NCI-H2029 treated with DMSO at 0.1 percent for 48 hours (cell line): ENCODE measurements at places on chromosomes 16 and 17.
A peak's percentile ranks its signal among the peaks of the same experiment; 100 is the strongest.

DNA sequence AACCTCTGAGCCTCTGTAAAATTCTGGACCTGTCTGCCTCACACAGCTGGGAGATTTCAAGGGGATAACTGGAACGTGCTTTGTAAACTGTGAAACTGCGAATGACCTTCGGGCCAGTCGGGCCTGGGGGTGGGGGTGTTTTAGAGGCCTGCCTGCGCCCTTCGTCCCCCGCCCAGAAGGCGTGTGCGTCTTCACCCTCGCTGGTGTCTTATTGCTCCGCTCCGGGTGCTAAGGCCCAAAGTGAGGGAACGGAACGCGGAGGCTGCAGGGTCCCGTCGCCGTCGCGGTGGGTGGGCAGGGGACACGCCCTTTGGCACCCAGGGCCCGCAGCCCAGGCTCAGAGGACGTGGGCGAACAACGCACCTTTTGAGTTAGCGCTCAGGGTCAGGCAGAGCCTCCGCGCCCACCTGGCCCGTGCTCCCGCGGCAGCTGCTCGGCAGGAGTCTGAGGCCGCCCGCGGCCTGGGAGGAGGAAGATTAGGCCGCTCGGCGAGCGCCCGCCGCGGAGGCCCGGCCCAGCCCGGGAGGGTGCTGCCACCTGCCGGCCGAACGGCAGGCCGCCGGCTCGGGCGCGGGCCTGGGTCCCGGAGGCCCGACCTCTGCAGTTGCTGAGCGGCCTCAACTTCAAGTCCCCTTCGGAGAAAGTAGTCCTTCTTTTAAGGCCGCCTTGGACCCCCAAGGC lies 29.7 kb downstream of the DCAKD start:
- peak; percentile 27 for DNase-seq

DNA sequence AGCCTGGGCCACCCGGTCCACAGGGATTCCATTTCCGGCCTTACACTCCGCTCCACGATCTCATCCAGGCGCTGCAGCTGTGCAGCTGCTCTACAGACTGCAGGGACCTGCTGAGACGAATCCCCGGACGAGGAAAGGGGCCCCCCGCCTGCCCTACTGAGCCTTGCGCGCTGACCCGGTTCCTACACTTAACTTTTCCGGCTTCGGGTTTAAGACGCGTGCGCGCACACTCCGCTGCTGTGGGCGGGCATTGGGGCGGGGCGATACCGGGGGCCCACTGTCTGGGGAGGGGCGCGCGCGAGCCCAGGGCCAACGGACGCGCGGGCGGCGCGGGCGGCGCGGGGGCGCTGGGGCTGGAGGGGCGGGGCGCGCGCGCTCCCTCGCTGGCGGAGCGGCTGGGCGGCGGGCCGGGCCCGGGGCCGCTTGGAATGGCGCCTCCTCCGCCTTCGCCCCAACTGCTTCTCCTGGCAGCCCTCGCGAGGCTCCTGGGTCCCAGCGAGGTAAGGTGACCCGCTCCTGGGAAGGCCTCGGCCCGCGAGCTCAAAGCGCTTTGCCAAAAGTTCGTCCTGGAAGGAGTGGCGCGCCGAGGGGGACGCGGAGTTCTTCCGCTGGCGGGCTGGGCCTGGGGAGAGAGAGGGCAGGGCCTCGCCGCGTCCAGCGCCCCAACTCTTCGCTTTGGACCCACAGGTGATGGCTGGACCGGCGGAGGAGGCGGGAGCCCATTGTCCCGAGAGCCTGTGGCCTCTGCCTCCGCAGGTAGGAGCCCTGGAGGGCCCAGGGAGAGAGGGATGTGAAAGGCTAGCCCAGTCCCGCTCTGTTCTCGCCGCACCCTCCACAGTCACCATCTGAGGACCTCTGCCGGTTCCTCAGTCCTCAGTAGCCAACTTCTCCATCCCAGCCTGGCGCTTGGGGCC lies at the start of gene TP53I13:
Gene TP53I13 (plus strand): TSS at position 371 of the 914 bp plus-strand sequence. CDS start 58 bp downstream, at position 429.
- DNase-seq: no peak

DNA sequence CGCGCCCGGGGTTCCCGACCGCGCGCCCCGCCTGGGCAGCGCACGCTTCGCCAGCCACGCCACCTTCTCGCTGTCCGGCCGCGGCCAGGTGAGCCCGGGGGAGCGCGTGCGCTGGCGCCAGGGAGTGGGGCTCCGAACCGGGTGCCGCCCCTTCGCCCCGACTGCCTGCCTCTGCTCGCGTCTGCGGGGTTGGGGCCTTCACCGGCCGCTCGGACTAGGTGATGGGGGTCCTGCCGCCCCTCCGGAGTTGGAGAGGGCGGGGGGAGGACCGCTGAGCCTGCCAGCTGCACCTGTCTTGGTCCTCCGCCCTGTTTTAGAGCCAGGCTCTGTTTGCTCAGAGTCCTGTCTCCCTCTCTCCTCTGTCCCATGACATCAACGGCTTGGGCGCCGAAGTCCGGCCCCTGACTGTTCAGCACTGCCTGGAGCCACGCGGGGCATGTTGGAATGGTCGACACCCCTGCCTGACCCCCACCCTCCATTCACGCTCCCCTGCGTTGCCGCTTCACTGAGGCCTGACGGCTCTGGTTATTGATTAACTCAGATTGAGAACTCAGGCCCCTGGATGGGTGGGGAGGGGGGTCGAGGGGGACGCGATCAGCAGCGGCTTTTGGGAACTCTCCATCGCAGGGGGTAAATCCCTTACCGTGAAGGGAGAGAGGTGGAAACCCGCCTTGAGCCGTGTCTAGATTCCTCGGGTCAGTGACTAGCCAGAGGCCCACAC lies 748 bp downstream of the SMTNL2 start:
- no peak for DNase-seq

DNA sequence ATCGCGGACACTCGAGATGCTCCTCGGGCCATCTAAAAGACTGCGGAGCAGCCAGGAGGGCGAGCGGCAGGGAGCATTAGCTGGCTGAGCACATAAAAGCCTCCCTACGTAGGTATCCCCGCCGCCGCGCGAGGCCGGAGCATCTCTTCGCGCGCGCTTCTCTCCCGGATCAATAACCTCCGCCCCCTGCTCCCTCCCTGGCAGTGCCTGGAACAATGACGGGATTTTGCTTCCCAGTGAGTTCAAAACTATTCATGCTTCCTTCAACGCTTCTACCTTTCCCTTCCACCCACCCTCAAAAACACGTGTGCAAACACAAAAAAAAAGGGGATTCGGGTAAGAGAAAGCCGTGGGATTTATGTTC lies 984 bp downstream of the CENPV start:
- DNase-seq: no peak

DNA sequence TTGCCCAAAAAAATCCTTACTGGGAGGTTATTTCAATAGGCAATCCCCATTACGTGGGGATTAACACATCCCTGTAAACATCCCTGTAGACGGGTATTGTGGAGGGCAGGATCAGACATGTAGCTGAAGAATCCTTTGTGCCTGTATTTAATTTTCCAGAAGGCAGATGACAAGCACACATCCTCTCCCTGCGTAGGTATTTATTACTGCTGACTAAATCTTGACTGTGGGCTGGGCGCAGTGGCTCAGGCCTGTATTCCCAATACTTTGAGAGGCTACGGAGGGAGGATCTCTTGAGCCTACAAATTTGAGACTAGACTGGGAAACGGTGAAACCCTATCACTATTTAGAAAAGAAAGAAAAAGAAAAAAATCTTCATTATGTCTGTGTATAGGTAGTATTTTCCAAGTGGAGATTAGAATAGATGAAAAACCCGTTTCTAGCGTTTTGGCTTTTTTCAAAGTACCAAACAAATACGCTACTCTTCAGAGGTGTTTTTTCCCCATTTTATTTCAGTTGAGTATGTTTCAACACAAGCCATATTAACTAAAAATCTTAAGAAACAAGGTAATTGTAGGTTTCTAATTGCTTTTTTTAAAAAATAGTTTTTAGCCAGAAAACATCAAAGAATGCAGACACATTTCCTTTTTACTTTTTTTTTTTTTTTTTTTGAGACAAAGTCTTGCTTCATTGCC lies 1.5 kb upstream of the MARF1 start:
- DNase-seq: no peak
